Activated T-helper 1 cell treated with anti-CD3 and anti-CD28 coated beads, Interleukin-2, amount 50 U/mL, for 16 hours (primary cell): ENCODE measurements at places on chromosomes 2 and 18.

DNA sequence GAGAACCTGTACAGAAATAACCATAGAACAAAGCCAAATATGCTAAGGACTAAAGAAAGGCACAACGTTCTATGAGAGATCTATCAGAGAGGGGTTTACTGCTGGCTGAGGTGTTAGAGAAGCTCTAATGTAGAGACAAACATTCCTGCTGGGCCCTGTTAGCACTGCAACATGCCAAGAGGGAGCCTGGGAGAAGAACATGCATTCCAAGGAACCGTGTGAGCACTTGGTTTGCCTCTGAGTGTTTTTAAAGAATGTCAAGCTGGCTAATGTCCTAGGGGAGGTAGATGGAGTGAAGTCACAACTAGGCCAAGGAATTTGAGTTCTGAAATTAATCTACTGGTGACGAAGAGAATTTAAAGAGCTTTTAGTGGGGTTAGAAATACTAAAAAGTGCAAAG, 384.3 kb upstream of the LYPD1 start:
- DNase-seq, result no peak

GRCh38 chr18:2905854-2906703, 59.3 kb downstream of the EMILIN2 start:
- DNase-seq, result no peak

- DNase-seq, result no peak
Observed at GRCh38 chr2:137706786-137707613, 257.3 kb upstream of the HNMT start.

GRCh38 chr18:9086624-9087023, 15.9 kb upstream of the NDUFV2 start:
- no peak for DNase-seq

DNA sequence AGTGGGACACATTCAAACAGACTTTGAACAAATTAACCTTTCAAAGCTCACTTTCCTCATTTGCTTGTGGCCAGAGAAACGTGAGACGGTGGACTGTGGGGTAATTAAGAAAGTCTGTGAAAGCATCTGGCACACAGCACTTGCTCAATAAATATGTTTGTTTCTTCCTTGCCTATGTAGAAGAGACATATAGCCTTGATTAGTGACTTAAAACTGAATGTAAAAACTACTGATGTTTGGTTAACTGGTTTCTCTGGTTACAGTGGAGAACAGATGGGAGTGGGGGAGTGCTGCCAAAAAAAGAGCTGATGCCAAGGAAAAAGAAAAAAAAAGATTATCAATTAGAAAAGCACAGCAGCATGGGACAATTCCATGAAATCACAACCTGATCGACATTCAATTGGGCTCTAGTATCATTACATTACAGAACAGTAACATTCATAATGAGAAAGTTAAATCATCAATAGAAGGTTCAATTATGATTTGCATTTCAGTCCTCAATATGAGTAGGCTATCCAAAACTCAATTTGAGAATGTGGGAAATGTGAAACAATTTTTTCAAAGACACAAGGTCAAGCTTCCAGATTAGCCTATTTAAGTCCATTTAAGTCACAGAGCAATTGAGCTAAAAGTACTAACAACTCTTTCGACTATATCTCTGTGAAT, 14.7 kb downstream of the CUL3 start:
- DNase-seq, result no peak

DNA sequence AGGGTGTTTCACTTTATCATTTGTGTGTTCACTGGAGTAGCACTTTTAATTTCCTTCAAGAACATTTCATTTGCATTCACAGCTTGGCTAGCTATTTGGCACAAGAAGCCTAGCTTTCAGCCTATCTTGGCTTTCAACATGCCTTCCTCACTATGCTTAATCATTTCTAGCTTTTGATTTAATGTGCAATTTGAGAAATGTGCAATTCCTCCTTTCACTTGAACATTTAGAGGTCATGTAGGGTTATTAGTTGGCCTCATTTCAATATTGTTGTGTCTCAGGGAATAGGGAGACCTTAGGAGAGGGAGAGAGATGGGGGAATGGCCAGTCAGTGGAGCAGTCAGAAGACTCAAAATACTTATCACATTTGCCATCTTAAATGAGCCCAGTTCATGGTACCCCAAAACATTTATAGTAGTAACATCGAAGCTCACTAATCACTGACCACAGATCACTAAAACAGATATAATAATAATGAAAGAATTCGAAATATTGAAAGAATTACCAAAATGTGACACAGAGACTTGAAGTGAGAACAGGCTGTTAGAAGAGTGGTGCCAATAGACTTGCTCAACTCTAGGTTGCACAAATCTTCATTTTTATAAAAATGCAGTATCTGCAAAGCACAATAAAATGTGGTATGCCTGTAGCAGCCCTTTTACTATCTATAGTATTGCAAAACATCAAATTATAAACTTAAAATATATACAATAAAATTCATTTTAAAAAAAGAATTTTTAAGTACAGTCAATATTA, 561.2 kb downstream of the METTL4 start:
- no peak for DNase-seq

GRCh38 chr2:191885098-191885497, 38.2 kb upstream of the CAVIN2 start:
- no peak for DNase-seq

- DNase-seq, result no peak
Observed at GRCh38 chr18:33184958-33185357, 255.6 kb downstream of the CCDC178 start.

- no peak for DNase-seq
Observed at GRCh38 chr18:2709316-2709715, 53.8 kb downstream of the SMCHD1 start.

GRCh38 chr2:42516418-42516901, 22.7 kb upstream of the KCNG3 start:
- DNase-seq, result no peak

GRCh38 chr2:28227498-28227897, 165.2 kb upstream of the FOSL2 start:
- DNase-seq, result no peak

DNA sequence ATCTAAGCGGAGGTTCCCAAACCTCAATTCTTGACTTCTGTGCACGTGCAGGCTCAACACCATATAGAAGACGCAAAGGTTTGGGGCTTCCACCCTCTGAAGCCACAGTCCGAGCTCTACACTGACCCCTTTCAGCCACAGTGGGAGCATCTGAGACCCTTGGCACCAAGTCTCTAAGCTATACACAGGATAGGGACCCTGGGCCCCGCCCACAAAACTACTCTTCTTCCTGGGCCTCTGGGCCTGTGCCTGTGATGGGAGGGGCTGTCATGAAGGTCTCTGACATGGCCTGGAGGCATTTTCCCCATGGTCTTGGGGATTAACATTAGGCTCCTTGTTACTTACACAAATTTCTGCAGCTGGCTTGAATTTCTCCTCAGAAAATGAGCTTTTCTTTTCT, 1374.1 kb upstream of the NXPH2 start:
- DNase-seq, result no peak

- no peak for DNase-seq
Observed at GRCh38 chr2:69278366-69278765, 108.7 kb downstream of the GFPT1 start.

DNA sequence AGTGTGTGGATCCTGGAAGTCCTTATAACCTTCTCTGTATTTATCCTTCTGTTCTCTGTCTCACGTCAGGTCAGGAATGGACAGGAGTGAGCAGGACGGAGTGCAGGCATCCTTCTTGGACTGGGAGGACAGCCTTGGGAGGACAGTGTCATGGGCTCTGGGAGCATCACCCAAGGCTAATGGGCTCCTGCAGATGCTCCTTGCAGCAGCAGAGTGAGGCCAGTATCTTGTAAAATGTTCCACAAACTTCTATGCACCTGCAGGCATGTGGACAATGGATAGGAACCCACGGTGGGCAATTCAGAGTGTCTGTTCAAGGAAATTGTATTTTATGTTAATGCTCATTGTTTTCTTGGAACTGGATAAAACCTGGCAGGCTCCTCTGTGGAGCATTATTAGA, 176.2 kb downstream of the RNF144A start:
- no peak for DNase-seq

GRCh38 chr2:15937105-15937881, 3.1 kb upstream of the MYCN start:
- DNase-seq, result no peak

- no peak for DNase-seq
Observed at GRCh38 chr2:223868005-223868404, 30.6 kb upstream of the AP1S3 start.
